ENCODE measurements at places on chromosomes 13 and 19.

DNA sequence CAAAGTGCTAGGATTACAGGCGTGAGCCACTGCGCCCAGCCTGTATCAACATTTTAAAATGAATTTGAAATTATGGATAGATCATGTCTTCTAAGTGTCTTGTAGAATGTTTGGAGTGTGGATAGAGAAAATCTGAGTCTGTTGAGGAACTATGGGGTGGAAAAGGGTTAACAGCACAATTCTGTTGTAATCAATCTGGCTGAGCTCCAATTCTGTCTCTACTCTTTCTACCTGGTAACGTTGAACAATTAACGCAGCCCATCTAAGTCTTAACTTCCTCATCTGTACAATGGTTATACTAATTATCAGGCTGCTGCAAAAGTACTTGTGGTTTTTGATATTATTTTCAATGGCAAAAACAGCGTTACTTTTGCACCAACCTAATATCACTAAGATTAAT is 4.1 kb downstream of the FPR2 start:
- DNase-seq, result no peak

GRCh38 chr19:58466089-58466759 is 656 bp upstream of the ZNF324 start:
- DNase-seq, result no peak

DNA sequence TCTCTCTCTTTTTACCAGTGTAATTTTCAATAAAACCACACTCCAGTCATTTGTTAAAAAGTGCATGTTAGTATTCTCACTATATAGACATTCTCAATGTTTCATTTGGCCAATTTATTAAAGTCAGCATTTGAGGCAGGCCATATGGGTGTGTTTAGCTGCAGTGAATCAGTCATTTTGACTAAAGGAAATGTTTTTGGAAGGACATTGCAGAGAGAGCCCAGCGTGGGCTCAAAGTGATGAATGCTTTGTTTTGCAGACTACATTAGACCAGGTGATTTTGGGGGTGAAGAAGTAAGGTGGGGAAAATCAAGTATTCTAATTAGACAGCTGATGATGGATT is 116.7 kb downstream of the POSTN start:
- DNase-seq, result no peak

- DNase-seq, result no peak
These were observed 182.8 kb downstream of the FOXO1 start for GRCh38 chr13:40483601-40484000.

DNA sequence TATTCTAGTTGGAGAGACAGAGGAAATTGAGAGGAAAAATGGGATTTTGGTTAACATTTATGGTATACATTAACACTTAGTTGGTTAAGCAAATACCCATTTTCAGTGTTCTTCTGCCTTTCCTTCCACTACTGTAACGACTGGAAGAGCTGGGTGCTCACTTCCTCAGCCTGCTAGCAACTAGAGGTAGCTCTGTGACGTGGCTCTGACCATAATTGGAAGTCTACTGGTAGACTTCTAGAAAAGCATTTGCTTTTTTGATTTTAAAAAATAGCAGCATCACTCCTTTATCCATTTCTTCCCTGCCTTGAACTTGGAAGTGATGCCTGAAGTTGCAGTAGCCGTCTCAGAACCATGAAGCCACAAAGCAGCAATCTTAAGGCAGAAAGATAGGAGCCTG is 15.9 kb downstream of the NHLRC3 start:
- DNase-seq, result no peak

DNA sequence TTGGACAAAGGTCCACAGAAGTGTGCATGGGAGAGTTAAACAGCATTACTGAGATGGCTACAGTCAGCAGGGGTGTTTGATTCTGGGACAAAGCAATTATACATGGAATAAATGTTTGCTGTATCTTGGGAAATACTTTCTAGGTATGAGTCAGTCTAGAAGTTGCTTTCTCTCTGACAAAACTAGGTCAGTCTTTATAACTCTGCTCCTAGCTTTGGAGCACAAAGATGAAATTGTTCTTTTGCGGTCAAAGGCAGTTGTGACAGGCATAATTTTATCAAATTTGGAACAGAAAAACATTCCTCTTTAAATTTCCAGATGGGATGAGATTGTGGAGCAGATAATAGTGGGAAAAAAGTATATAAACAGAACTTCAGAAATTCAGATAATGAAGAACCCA is 1045.4 kb upstream of the MIR17HG start:
- no peak for DNase-seq

DNA sequence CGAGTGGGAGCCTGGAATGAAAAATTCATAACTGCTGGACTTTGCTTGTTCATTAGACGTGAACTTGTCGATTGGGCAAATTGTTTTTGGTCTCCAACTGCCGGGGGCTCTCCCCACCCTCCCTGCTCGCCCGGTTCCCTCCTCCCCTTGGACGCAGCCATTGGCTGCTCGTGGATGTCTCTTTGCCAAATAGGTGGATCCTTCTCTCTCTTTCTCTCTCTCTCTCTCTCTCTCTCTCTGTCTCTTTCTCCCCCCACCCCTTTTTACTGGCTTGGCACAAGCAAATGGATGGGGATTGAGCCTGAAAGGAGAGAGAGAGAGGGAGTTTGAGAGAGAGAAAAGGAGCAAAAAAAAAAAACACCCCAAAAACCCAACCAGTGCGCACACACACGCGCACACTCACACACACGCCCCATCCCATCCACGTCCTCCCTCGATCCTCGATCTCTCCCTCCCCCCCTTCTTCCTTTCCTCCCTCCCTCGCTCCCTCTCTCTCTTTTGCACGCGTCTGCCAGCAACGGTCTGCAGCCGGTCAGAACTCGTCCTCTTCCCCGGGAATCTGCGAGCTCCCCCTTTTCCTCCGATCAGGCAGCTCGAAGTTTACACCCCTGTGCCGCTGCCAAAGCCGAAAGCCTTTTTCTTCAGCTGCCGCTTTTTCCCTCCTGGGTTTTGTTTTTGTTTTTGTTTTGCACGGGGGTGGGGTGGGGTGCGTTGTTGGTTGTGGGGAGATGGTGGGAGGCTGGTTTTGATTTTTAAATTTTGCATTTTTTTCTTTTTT is 27.8 kb downstream of the NFIX start:
- DNase-seq, result no peak

DNA sequence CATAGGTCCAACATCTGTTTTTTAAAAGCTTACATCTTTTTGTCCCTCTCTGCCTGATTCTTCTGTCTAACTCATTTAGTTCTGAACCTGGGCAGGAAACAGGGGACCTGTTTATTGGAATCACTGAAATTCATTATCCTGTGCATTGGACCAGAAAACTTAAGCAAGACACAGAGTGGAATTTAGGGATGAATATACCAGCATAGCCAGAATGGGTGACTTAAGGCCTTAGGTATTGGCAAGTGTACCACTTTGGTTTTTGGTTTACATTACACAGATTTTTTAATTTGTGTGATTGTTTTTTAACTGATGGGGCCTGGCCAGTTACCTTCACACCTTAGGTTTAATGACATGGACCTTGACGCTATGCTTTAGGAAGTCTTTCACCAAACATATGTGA is 232.5 kb downstream of the GPC5 start:
- DNase-seq, result no peak

DNA sequence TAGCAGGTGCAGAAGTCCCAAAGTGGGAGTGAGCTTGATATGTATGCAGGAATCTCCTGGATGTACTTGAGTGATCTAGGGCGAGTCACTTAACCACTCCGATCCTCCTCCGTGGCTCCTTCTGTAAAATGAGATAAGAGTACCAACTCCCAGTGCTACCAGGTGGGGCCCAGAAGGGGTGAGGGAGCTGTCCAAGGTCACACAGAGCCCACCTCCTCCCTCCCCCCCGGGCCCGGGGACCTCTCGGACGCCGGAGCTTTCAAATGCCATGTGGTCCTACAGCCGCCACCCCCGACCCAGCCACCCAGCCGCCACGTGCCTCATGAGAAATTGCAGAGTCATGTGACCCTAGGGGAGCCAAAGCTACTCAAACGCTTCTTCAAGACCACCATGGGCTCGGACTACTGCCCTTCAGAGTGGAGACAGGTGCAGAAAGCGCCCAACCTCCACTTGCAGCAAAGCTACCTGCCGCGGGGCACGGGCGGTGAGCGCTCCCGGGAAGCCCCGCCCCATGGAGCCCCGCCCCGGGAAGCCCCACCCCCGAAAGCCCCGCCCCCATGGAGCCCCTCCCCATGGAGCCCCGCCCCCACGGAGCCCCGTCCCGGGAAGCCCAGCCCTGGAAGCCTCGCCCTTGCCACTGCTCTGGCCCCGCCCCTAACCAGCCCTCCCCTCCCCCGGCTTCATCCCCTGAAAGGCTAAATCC is 10.1 kb upstream of the ZNF358 start:
- no peak for DNase-seq

DNA sequence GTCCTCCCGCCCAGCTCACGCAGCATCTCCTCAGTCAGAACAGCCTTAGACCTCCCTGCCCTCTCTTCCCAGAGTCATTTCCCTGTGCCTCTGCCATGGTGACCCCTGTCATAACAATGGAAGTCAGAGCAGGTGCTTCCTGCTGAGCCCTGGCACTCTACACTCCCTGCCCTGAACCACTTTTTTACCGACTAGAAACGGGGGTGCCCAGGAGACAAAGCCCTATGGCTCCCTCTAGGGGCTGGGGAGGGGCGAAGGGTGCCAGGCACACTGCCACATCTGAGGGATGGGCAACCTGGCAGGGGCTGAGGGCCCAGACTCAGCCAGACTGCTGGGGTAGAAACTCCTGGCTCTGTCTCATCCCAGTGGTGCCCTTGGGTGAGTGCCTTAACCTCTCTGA is 16.4 kb downstream of the ZNF574 start:
- DNase-seq, result peak; percentile 28

- DNase-seq, result no peak
These were observed 17.2 kb downstream of the ACTN4 start for GRCh38 chr19:38664503-38665211.

GRCh38 chr19:43148233-43148632 is 38.1 kb downstream of the PSG5 start:
- no peak for DNase-seq

GRCh38 chr19:54521860-54522513 is 19.4 kb downstream of the LAIR2 start:
- no peak for DNase-seq

DNA sequence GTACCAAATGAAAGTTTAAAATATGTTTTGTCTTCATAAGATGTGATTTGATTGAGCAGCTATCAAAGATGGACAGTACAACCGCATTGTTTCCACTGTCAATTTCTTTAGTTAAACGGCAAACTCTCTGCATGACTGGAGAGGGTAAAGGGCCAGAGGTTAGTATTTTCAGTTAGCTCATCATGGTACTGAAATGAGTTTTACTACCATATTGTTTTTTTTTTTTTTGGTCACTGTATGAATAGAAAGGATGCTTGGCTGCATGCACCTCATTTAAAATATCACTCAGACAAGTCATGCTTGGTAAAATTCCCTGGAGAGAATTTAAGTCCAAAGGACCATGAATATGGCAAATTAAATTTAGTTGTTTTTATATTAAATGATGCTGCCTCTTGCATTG is 942.1 kb upstream of the SPRY2 start:
- no peak for DNase-seq

DNA sequence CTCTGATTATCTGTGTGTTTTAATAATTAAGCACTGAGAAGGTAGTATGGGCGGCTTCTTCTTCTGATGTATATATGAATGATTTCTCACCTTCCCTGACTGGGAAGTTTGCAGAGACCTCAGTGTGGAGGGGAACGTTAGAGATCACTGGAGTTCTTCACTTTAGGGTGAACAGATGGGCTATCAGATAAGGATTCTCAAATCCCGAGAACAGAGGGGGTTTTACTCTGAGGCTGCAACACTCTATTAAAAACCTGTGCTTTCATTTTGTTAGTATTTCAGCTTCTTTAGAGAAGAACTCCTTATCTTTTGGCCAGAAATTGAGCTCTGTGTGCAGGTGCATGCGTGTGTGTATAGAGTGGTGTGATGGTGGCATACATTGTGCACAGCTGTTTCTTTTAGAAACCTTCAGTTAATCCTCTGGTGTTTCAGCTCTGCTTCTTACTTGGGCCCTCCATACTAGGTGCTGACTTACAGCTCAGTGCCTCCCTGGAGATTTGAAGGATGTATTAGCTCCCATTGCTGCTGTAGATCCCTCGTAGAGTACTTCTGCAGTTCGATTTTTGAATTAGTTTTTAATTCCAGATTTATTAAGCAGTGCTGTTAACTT is 45.3 kb upstream of the PCDH9 start:
- no peak for DNase-seq

Measured in activated T-cell treated with anti-CD3 and anti-CD28 coated beads, Interleukin-2, amount 50 U/mL, for 4 hours (primary cell).